OCI-LY7 (cell line): ENCODE measurements at places on chromosomes 5 and 9. TPM values are rescaled to one million over a fixed set of nuclear protein-coding genes. Genes with fewer than 3 reads are reported as not detected.

- no peak for DNase-seq
These were observed 189.3 kb upstream of the MAST4 start for GRCh38 chr5:66406761-66407336.

DNA sequence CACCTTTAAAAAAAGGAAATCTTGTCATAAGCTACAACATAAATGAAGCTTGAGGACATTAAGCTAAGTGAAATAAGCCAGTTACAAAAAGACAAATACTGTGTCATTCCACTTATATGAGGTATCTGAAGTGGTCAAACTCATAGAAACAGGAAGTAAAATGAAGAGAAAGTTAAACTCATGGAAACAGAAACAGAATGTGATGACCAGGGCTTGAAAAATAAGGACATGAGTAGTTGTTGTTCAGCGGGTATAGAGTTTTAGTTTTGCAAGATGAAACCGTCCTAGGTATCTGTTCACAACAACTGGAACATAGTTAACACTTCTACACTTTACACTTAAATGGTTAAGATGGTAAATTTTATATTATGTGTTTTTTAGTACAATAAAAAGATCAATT is 47.8 kb upstream of the SLC1A3 start:
- no peak for DNase-seq

Gene RABL6
- total RNA-seq, result 126 and 133 TPM in 2 replicates

- DNase-seq, result no peak
These were observed 38.1 kb downstream of the MAP1B start for GRCh38 chr5:72145348-72145747.

Gene BARHL1
- total RNA-seq, result not detected in 2 replicates
